ENCODE measurements at places on chromosomes 12 and 14.

GRCh38 chr12:118189741-118190191 lies 53.8 kb downstream of the PEBP1 start:
- DNase-seq: no peak

DNA sequence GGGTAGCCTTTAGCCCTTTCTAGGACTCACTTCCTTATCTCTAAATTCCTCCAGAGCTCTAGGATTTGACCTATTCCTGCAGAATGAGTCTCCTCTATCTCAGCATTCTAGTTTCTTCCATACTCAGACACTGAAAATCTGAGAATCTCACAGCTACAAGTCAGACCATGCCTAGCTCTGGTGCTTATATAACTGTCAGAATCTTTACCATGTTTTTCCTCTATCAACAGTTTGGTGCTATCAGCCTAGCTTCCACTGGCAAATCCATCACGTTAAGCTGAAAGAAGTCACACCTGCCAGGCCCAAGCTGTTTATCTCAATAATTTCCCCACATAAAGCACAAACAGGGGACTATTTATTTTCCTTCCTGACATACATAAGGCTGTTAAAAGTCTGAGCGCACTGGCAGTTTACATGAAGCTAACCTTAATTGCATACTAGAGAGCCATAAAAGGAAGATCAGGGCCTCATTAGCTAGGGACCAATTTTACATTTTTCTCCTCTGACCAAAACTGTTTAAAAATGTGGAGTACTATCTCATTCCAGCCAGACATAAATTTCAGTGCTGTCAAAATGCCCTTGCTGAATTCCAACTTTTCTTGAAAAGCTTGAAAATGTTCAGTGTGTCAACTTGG lies 270.5 kb downstream of the C12orf75 start:
- no peak for DNase-seq

GRCh38 chr12:62653740-62654139 lies 187.1 kb downstream of the MON2 start:
- DNase-seq: no peak

- DNase-seq: no peak
These were observed 89.2 kb downstream of the DICER1 start for GRCh38 chr14:95068080-95068479.

DNA sequence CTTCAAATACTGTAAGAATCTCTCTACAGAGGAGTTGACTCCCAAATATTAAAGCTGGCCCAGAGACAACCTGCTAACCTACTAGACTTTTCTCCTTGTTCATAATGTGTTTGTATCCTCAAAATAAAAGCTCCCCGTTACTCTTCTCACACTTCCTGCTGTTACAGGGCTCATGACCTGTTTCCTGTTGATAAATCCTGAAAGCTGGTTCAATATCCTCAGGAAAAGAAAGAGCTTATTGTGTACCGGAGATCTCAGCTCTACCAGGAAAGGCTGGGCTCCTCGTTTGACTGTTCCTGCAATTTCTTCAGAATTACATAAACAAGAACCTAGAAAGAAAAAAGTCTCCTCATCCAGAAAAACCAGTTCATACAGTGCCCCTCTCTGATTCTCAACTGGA lies 30.8 kb downstream of the CLEC1A start:
- DNase-seq: no peak

GRCh38 chr12:57983146-57983857 lies 41.9 kb downstream of the ATP23 start:
- DNase-seq: no peak

DNA sequence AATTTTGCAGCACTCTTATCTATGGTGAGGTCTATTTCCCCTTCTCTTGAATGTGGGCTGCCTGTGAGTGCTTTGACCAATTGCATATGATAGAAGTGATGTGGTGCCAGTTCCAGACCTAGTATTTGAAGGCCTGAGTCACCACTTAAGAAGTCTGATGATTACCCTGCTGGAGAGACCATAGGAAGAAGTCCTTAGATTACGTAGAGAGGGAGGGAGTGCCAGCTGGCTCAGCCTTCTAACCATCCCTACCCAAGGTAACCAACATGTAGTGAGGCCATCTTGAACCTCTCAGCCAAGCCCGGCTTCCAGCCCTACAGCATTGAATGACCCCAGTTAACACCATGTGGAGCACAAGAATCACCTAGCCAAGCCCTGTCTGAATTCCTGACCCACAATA lies 166.9 kb downstream of the NELL2 start:
- DNase-seq: no peak

GRCh38 chr12:44875954-44876543 lies at the start of gene NELL2:
TSS of gene NELL2 (minus strand) at chr12:44876315. CDS start at chr12:44875869, 446 bp downstream.
- DNase-seq: peak; percentile 69

DNA sequence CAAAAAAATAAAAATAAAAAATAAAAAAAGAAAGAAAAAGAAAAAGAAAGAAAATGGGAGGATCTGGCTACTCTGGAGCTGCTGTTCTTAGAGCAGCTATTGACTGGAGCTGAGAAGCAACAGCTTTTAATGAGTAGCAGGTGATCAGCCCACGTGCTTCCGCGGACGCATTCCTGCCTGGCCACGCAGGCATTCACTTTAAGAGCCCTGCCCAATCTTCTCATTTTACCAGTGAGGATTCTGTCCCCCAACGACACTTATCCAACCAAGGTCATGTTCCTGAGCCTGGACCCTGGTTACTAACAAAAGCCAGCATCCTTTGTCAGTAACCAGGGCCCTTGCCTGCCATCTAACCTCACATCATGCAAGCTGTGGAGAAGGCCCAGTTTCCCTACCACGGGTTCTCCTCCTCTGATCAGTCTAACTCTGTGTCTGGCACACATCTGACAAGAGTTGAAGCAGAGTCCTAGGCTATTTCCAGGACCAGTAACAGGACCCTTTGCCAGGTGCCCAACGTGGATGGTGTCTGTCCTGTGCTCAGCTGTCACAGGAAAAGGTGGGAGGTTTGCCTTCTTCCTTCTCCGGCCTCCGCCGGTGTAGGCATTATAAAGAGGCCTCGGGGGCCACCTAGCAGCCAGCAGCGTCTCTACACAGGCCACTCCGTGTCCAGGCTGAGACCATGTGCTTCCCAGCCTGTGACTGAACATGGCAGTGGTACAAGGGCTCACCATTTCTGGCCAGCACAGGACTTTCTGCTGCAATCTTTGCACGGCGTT lies 60.9 kb upstream of the GPATCH2L start:
- no peak for DNase-seq

GRCh38 chr12:110917467-110917866 lies 2.9 kb downstream of the MYL2 start:
- DNase-seq: no peak

DNA sequence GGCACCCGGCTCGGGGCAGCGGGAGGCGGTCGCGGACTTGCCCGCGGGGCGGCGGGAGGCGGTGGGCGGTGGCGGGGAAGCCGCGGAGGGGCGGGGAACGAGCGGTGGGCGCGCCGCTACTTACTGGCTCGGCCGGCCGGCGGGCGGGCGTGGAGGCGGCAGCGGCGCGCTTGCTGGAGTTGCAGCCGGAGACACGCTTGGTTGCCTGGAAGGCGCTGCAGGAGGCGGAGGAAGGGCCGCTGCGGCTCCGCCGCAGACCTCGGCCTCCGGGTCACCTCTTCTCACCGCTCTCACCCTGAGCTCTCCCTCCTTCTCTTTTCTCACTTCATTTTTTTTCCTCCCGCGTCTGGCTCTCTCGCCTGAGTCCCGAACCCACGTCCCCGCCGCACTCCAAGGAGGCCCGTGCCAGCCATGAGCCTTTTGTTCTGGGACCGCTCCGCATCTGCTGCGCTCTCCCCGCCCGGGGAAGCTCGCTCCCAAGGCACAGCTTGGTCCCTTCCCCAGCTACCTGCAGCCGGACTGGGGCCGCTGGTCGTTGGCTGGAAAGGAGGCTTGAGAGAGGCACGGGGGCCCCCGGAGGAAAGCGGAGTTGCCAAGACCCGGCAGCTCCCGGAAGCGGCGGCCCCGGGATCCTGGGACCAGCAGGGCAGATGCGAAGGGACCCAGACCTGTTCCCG lies 592 bp upstream of the KCNK10 start:
- no peak for DNase-seq

DNA sequence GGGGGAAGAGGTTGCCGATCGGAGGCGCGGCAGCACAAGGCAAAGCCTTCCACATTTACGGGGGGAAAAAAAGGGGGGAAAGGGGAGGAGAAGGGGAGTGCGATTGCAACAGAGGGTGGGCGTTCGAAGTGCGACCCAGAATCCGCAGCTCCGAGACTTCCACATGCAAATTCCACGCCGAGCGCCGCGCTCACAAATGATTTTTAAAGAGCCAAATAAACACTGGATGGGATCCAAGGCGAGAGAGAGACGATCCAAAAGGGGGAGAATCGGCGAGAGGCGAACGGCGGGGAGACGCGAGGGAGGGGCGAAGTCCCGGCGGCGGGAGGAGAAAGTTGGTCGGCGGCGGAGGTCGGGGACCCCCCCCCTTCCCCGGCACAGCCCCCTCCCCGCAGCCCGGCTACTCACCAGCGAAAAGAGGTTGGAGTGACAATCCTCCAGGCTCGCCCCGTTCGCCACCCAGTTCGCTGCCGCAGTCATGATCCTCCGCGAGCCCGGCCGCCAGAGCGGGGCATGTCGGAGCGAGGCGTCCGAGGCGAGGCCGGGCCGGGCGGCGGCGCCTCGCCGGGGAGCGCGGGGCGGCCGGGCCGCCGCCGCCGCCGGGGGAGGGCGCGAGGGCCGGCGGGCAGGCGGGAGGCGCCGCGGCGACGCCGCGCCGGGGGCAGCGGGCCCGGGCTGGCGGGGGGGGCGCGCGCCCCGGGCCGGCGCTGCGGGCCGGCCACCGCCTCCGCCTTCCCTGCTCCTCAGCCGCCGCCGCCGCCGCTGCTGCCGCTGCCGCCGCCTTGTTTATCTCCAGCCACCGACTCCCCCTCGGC lies 634 bp downstream of the MED13L start:
- peak; percentile 56 for DNase-seq

GRCh38 chr12:41745593-41745992 lies 399.1 kb downstream of the GXYLT1 start:
- no peak for DNase-seq

- DNase-seq: no peak
These were observed 11.3 kb downstream of the C14orf132 start for GRCh38 chr14:96050482-96050881.

DNA sequence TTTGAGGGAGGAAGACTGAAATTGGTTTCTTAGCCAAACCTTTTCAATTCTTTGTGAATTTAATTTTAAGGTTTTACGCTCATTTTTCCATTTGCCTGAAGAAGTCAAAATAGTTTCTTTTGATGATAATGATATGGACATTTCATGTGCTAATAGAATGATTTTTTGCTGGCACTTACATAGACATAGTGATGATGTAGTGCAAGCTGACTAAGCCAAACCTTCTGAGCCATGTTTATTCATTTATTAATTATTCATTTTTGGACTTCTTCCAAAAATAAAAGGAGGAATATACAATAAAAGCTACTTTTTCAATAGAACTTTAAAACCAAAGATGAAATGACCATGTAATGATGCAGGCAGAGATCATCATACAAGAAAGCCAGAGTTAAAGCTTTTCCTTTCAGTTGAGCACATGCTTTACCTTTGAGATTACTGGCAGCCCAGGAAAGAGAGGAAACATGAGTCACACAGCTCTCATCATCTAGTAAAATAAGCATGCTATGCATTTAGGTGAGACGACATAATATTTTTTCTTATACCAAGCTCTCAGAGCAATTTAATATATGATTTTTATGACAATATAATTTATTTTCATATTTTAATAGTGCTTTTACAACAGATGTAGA lies 24.8 kb downstream of the KCNA1 start:
- no peak for DNase-seq

GRCh38 chr12:31000751-31001150 lies 72.9 kb upstream of the DDX11 start:
- no peak for DNase-seq

- no peak for DNase-seq
These were observed 60.6 kb downstream of the LGMN start for GRCh38 chr14:92687681-92688433.

GRCh38 chr14:49999146-49999761 lies 106.4 kb downstream of the ARF6 start:
- DNase-seq: peak; percentile 64

GRCh38 chr12:126668538-126668937 lies 1598.4 kb upstream of the TMEM132C start:
- no peak for DNase-seq

GRCh38 chr14:70640938-70641547 lies 673 bp upstream of the TTC9 start:
- peak; percentile 41 for DNase-seq

DNA sequence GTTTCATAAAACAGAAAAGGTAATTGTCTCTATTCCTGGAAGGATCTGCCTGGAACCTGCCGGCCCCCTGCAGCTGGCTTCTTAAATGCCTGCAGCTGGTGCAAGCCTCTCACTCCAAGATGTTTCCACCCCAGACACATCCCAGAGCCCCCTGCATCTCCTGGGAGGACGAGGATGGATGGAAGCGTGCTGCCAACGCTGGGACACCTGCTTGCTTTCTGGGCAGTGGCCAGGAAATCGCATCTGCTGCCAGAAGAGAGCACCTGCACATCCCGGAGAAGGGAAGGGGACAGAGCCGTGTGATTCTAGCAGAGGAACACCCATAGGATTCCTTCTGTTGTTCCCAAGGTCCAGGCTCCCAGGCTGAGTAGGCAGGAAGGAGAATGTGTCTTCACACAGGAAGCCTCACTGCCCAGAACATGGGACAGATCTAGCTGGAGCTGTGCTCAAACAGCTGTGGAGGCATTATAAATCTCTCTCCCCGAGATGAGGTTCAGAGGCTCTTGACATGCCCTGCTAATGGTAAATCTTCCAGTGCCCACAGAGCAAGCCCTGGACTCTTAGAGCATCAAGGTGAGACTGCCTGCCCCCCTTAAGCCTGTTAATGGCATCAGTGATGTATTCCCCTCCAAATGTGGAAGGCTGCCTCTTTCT lies 138.8 kb upstream of the MAP1LC3B2 start:
- DNase-seq: no peak

GRCh38 chr12:49983892-49984291 lies 11.1 kb downstream of the AQP6 start:
- DNase-seq: no peak

DNA sequence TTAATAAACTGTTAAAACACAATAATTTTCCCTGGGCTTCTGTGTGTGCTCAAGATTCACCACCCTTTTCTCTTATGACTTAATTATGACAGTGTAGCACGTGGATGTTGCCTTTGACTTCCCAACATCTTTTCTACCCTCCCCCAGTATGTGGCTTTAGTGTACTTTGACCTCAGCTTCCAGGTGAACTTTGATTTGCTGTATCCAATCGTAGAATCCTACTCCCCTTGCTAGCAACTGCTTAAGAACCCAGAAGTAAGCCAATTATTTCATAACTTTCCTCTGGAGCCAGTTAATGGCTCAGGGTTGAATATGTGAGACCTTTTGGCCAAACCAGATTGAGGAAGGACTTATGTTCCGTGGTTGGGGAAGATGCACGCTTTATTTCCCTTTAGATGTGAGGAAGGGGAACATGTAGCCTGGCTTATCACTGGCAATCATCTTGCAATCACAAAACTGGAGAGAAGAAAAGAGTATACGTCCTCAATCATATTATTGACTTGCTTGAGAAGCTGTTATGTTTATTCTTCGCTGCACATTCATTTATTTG lies 259.6 kb upstream of the ATP2B1 start:
- no peak for DNase-seq

- no peak for DNase-seq
These were observed 56.3 kb downstream of the SLC4A8 start for GRCh38 chr12:51480978-51481377.

DNA sequence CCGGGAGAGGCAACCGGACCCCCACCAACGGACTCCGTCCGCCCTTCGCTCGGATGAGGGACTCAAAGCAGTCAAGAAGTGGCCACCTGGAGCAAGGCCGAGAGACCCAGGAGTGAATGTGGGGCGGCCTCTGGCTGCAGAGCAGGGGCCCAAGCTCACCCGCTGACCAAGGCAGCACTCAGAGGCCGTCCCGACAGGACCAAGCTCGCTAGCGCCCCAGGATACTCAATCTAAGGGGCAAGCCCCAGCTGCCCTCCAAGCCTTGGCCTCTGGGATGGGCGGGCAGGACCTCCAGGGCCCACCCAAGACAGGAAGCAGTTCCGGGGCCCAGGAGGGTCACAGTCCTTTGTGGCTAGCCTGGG lies 936 bp downstream of the AKT1 start:
- no peak for DNase-seq
